ENCODE measurements at places on chromosomes 5 and 9.

DNA sequence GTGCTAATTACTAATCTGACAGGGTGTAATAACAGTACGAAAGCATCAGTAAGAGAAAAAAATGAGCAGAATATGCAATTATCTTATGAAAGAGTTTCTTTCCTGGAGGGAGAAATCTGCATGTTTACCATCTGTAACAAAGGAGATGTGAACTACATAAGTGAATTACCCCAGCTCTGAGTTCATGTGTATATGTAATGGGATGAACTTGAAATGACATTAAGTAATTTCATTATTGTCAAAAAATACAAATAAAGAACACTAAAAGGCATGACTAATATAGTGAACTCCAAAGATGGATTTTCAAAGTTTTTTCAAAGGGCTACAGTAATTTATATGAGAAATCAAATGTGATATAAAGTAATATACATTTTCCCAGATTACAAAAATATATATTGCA, 944.0 kb downstream of the MAT2B start:
- DNase-seq: no peak

GRCh38 chr5:111505096-111505495, 7.2 kb downstream of the STARD4 start:
- DNase-seq: no peak

- no peak for DNase-seq
Measured at GRCh38 chr5:113615708-113616107, 102.2 kb downstream of the YTHDC2 start.

- no peak for DNase-seq
Measured at GRCh38 chr9:134420974-134421432, 94.7 kb downstream of the RXRA start.

- DNase-seq: no peak
Measured at GRCh38 chr5:173454736-173455598, 126.8 kb upstream of the STC2 start.

DNA sequence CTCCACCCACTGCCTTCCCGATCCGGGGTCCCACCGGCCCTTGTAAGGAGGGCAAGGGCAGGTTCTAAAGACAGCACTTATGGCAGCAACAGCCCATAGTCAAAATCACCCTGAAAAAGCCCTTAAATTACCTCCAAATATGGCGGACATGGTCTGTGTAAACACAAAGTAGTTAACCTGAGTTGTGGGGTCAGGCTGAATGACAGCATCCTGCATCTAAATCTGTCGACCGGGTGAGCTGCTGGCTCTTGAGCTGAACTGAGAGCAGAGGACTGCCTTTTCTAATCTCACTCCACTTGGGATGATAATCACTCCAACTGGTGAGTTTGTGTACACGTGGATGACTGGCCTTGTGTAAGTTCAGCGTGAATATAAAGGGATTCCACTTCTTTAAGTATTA, 249.6 kb downstream of the DENND1A start:
- no peak for DNase-seq

DNA sequence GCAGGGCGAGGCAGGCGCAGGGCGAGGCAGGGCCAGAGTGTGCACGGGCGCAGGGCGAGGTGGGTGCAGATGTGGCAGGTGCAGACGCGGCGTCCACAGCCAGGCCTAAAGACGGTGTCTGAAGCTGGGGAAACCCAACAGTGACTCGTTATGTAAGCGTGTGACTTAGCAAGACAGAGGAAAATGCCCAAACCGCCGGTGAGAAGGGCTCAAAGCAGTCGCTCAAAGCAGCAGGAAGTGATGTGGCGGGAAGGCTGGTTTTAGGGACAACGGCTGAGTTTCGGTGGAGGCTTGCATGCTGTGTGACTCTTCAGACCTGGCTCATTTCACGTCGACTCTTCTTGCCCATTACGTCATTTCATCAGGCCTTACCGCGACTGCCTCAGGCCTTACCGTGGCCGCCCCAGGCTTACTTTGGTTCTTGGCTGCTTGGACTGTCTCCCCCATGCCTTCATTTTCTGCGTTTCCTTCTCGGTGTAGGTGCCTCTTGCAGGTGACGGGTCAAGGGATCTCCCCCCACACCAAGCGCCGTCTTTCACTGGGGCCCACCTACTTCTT, 50.5 kb upstream of the EXOC3 start:
- DNase-seq: no peak

GRCh38 chr5:16827755-16828154, 108.3 kb downstream of the MYO10 start:
- DNase-seq: no peak

DNA sequence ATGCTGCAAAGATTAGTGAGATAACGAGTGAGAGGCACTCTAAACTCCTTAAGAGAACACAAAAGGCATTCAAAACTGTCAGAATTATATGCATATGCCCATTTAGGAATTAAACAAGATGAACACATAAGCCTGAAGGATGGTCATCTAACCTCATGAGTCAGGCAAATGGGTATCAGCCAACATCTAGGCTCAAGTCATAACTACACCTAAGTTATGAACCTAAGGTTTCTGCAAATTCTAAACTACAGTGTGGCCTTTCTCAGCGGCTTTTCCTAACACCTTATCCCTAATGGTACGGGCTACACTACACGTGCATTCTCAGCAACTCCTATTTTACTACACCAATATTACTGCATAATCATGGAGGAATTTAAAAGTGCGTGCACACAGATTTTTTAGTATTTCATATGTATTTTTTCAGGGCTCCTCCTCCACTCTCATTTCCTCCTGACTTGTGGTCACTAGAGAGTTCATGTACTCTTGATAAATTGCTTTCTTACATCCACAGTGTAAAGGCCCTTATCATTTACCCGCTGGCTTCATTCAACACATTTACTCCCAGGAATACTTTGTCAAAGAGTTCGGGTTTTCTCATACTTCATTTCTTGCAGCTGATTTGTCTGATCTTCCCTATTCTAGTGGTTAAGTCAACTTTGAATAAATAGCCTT, 316.5 kb downstream of the BNC2 start:
- no peak for DNase-seq

GRCh38 chr5:132302413-132302812, 8.2 kb downstream of the SLC22A4 start:
- no peak for DNase-seq

GRCh38 chr9:17291766-17292165, 156.9 kb downstream of the CNTLN start:
- DNase-seq: no peak

DNA sequence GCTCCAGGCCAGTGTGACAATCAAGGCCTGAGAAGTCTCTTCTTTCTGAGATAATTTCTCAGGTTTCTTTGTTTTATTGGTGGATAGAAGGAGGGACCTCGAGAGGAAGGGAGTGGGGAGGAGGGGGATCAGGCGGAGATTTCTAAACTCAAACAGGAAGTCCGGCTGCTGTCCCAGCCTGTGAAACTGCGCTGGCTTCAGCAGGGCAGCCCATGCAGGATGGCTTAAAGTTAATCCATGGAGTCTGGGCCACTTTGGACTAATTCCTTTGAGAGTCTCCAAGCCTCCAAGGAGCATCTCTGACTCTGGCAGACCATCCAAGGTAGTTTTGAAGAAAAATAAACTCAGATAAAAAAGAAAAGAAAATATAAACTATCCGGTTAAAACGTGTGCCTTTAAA, 378.5 kb downstream of the MLLT3 start:
- no peak for DNase-seq

DNA sequence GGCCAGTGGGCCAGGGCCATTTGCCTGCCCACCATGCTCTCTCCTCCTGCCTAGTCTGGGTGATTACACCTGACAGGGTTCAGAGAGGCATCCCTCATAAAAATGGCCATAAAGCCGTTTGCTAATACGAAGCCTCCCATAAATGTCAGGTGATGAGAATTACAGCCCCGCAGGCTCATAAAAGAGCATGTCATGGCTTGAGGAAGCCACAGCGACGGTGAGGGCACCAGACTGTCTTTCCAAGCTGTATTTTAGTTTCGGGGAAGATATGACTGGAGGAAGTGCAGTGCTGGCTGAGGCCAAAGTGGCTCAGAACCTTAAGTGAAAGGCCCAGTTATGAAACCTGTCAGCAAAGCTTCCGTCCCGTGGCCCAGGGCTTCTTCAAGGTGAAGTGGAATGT, 18.5 kb upstream of the TCERG1 start:
- no peak for DNase-seq

All from NCI-H2029 (cell line).